ENCODE measurements at places on chromosomes 3 and 15. TPM values are rescaled to one million over a fixed set of nuclear protein-coding genes. Genes with fewer than 3 reads are reported as not detected.

GRCh38 chr3:48411606-48412374 lies 18.1 kb downstream of the PLXNB1 start:
- H3K27me3 ChIP-seq: no peaks in the 10 kb centered on the region
- H3K4me3 ChIP-seq: no peak overlapping the region
- H3K4me1 ChIP-seq: no peaks in the 10 kb centered on the region

- no peaks in the 10 kb centered on the region for H3K27me3 ChIP-seq
- no peaks in the 10 kb centered on the region for H3K4me1 ChIP-seq
- no peak overlapping the region for H3K27ac ChIP-seq
These were observed 13.6 kb upstream of the DAG1 start for GRCh38 chr3:49456466-49456865.

DNA sequence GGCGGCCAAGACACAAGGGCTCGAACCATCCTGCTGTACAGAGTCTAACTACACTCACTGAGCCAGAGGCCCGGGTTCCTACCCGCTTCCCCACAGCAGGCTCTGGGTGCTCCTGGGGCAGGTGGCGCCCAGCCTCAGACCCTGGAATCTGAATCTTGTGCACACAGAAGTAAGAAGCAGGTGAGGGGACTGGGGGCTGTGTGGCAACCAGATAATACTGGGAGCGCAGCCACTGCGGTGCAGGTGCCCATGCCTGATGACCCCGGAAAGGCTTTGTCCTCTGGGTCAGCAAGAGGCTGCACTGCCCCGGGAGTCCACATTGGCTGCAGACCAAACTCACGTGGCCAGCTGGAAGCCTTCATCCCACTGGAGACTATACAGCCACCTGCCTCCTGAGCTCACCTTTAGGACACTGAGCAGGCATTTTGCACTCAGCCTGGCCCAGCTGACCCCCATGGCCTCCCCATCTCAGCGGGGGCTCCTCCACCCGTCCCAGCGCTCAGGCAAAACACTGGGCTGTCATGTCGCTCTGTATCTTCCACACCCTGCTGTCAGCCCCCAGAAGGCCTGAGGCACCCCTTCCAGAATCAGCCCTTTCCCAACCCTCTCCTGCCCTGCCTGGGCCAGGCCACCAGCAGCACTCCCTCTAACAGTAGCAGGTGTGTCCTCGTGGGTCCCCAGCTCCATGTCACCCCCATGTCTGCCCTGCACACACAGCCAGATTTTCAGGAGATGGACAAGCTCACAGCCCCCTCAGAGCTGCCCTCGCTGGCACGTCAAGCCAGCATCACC lies 101.0 kb upstream of the IQSEC1 start:
- no peak overlapping the region for H3K27ac ChIP-seq
- no peaks in the 10 kb centered on the region for H3K27me3 ChIP-seq
- no peaks in the 10 kb centered on the region for H3K4me1 ChIP-seq
- no peak overlapping the region for H3K4me3 ChIP-seq
- H3K36me3 ChIP-seq: no peaks in the 10 kb centered on the region

DNA sequence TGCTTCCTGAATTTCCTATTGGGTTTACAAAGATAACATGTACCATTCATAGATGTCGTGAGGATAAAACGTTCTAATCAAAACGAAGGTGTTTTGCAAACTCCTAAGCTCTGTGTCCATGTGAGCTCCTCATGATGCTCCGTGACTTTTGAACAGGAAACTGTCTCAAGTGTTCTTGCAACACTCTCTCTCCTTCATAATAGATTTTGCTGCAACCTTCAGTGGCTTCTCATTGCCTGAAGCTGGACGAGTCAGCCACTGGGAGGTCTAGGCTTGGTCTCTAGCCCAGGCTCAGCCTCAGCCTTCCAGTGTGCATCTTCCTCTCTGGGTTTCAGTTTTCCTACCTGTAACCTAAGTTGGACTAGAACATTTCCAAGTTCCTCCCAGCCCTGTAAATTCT lies 18.7 kb upstream of the BCL2A1 start:
- no peak overlapping the region for H3K4me3 ChIP-seq
- H3K4me1 ChIP-seq: no peaks in the 10 kb centered on the region
- H3K36me3 ChIP-seq: no peaks in the 10 kb centered on the region
- H3K27ac ChIP-seq: no peak overlapping the region

DNA sequence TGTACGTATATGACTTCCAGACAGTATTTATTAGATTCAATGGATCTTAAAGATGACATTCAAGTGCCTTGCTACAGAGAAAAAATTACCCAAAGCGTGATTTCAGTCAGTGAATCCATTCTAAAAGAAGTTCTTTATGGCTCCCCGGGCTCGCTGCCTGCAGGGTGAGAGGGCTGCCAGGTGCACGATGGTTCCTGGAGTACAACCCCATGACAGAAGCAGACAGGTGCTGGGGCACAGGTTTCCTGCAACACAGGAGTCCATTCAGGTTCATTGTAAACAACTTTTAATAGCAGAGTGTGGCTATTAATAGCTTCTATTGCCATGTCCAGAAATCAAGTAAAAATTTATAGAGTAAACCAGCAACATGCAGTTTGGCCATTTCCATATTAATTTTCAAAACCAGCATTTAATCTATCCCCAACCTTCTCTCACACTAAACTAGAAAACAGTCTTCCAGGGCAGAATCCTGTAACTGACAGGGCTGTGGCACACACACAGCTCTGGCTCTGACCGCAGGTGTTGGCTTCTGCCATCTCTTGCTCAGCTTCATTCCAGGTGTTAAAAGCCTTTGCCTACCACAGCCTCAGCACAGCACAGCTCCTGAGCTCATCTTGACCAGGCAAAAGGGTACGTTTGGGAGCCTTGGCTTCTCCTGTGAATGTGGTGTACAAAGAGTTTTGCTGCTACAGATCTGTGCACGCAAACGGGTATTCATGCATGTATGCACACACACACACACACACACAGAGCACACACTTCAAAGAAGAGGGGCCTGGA lies 185.9 kb downstream of the MEX3B start:
- H3K4me3 ChIP-seq: no peak overlapping the region
- no peak overlapping the region for H3K27ac ChIP-seq
- H3K36me3 ChIP-seq: no peaks in the 10 kb centered on the region
- H3K4me1 ChIP-seq: no peaks in the 10 kb centered on the region

- H3K36me3 ChIP-seq: no peaks in the 10 kb centered on the region
- H3K4me3 ChIP-seq: no peak overlapping the region
- no peaks in the 10 kb centered on the region for H3K27me3 ChIP-seq
- H3K27ac ChIP-seq: no peak overlapping the region
These were observed 48.6 kb upstream of the ULK4 start for GRCh38 chr3:42010530-42010929.

GRCh38 chr3:185950728-185951127 lies 12.9 kb upstream of the TRA2B start:
- no peaks in the 10 kb centered on the region for H3K36me3 ChIP-seq
- no peak overlapping the region for H3K27ac ChIP-seq
- H3K4me3 ChIP-seq: no peak overlapping the region

DNA sequence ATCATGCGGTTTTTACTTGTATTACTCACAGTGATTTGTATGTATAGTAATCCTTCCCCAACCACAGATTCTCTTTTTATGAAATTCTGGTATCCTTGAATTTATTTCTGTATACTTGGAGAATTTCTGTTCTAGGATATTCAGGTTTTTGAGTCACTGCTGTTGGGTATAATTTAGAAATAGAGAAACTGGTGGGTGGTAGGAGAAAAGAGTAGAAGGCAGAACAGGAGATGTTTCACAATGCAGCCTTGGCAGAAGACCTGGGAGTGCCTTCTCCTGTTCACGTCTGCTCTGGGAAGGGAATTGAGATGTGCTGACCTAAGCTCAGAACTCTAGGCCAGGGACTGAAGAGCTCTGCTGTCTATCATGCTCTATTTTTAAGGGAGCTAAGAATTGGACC lies 193.6 kb downstream of the EPHB1 start:
- DNase-seq: no peak
- no peaks in the 10 kb centered on the region for H3K27me3 ChIP-seq
- H3K4me3 ChIP-seq: no peak overlapping the region
- H3K36me3 ChIP-seq: no peaks in the 10 kb centered on the region
- no peak overlapping the region for H3K27ac ChIP-seq

DNA sequence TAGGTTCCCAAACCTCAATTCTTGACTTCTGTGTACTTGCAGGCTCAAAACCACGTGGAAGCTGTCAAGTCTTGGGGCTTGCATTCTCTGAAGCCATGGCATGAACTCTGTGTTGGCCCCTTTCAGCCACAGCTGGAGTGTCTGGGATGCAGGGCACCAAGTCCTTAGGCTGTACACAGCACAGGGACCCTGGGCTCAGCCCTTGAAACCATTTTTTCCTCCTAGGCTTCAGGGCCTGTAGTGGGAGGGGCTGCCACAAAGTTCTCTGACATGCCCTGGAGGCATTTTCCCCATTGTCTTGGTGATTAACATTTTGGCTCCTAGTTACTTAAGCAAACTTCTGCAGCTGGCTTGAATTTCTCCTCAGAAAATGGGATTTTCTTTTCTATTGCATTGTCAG lies 135.4 kb downstream of the ATG7 start:
- H3K4me3 ChIP-seq: no peak overlapping the region
- peaks cover 3% of the 10 kb centered on the region for H3K36me3 ChIP-seq
- H3K4me1 ChIP-seq: no peaks in the 10 kb centered on the region
- no peaks in the 10 kb centered on the region for H3K27me3 ChIP-seq

DNA sequence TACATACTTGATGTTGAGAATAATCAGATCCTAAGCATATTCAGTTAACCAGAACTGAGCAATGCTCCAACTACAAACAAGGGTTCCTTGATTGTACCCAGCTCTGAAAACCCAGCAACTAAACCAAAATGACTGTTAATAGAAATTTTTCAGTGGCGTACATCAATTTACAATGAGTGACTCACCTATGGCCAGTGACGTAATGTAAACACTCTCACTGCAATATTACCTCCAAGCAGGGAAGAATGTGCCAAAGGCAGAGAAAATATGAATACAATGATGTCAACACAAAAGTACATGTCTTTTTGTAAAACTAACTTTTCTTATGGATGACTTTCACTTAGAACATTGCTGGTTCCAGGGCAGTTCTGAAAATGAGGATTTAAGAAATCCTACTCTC lies 611.3 kb downstream of the EDEM1 start:
- no peaks in the 10 kb centered on the region for H3K4me1 ChIP-seq
- no peak for DNase-seq

GRCh38 chr15:58864602-58865424 lies 68.7 kb downstream of the SLTM start:
- H3K4me1 ChIP-seq: no peaks in the 10 kb centered on the region
- DNase-seq: no peak
- no peak overlapping the region for H3K4me3 ChIP-seq
- no peaks in the 10 kb centered on the region for H3K27me3 ChIP-seq
- H3K36me3 ChIP-seq: no peaks in the 10 kb centered on the region

DNA sequence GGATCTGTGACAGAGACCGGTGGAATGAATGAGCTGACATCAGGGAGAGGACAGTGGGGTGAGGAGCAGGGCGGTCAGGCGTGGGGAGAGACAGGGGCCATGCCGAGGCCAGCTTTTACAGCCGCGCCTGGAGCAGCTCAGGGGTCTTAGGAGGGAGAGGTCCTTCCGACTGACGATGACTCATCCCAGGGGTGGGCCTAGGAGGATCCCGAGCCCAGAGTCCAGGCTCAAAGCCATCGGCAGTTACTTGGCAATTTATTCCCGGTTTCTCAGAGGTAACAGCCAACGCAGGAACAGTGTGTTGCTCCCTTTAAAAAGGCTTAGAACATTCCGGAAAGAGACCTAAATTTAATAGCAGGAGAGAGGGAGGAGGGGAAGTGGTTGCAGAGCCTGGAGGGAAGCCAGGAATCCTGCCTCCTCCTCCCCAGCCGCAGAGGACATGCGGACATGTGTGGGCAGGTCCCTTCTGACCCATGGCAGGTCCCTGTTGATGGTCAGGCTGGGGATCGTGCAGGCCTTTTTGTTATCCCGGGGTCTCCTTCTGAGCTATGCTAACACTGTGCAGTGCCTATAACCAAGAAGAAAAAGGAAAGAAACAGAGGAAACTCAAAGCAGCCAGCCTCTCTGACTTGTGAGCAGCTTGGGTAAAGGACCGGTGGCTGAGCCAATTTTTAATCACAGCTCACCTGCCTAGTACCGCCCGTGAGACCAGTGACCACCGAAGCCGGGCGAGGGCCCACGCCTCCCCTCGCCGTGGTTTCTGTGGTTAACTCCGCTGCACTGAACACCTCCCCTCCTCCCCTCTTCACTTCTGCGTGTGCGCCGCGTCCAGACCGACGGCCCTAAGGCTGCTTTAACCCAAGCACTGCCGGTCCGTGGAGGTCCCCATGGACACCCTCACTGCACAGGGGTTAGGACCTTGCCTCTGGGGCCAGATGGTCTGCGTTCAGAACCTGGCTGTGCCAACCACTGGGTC lies 392.4 kb upstream of the PROK2 start:
- peak; percentile 28 for DNase-seq
- no peak overlapping the region for H3K4me3 ChIP-seq
- H3K4me1 ChIP-seq: peaks cover 5% of the 10 kb centered on the region
- H3K27ac ChIP-seq: no peak overlapping the region
- H3K27me3 ChIP-seq: peaks cover 11% of the 10 kb centered on the region

- no peaks in the 10 kb centered on the region for H3K4me1 ChIP-seq
- no peak for DNase-seq
- no peaks in the 10 kb centered on the region for H3K27me3 ChIP-seq
- H3K36me3 ChIP-seq: no peaks in the 10 kb centered on the region
These were observed 59.8 kb upstream of the UNC13C start for GRCh38 chr15:53918180-53919079.

DNA sequence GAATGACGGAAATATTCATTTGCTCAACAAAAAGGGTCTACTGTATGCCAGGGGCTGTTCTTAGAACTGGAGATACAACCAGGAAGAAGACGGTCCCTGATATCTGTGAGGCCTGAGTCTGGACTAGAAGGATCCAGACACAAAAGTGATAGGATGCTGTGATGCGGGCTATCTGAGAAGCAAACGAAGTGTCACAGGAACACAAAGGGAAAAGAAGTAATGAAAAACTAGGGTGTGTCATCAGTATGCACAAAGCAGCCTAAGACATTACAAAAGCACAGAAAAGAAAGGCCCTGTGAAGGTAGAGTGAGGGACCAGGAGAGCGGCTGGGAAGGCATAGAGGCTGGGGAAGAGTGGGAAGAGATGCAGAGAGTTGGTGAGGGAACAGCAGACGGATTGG lies 63.3 kb upstream of the C3orf80 start:
- H3K27ac ChIP-seq: no peak overlapping the region
- H3K4me1 ChIP-seq: no peaks in the 10 kb centered on the region
- H3K4me3 ChIP-seq: no peak overlapping the region
- H3K27me3 ChIP-seq: no peaks in the 10 kb centered on the region

Gene PDZRN3
- total RNA-seq: not detected

Gene ZCWPW2
- total RNA-seq: 0.40 TPM

Gene DUOX1
- not detected for total RNA-seq

Gene ADAMTS9
- total RNA-seq: 22.6 TPM

Gene PPM1L
- total RNA-seq: 2.3 TPM

Gene CFAP44
- 3.3 TPM for total RNA-seq

Data from endothelial cell of umbilical vein (primary cell).